ENCODE measurements at places on chromosomes 7 and 10. TPM values are rescaled to one million over a fixed set of nuclear protein-coding genes. Genes with fewer than 3 reads are reported as not detected.

DNA sequence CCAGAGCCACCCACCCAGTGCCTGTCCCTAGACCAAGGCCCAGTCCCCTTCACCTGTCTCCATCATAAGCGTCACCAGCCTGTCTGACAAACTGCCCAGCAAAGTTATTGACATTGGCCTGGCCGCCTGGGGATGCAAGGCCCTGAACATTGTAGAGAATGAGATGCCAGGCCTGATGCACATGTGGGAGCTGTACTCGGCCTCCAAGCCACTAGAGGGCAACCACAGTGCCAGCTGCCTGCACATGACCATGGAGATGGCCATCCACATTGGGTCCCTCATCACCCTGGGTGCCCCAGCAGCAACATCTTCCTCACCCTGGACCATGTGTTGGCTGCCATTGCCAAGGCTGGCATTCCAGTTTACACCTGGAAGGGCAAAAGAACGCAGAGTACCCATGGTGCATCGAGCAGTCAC is 63.7 kb upstream of the ANTXRL start:
- peak; percentile 62 for DNase-seq

GRCh38 chr7:106177738-106178592 is 65.9 kb upstream of the SYPL1 start:
- no peak for DNase-seq

- DNase-seq, result no peak
Measured at GRCh38 chr10:125015356-125015944, 73.5 kb downstream of the ZRANB1 start.

Gene ACTL6B
- total RNA-seq, result not detected

DNA sequence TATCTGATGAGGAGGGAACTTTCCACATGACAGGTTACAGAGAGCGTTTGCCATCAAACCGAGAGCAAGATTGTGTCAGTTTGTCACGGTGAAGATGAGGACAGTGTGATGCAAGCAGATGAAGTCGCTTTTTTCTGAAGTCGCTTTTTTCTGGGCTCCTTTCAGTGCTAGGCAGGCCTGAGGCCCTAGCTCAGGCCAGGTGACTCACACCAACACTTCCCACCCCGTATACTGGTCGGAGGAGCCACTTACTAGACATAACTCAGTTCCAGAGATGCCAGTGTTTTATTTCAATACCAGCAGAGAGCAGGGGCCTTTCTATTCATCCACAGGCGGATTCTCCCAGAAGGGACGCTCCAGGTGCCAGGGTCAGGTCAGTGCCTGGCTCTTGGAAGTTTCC is 58.9 kb downstream of the SFMBT2 start:
- no peak for DNase-seq

- no peak for DNase-seq
Measured at GRCh38 chr10:44830022-44830421, 81.1 kb upstream of the TMEM72 start.

GRCh38 chr10:84907461-84908009 is 579.1 kb downstream of the CCSER2 start:
- DNase-seq, result no peak

Gene TMEM229A
- total RNA-seq, result not detected

Gene NOLC1
- 206 TPM for total RNA-seq

DNA sequence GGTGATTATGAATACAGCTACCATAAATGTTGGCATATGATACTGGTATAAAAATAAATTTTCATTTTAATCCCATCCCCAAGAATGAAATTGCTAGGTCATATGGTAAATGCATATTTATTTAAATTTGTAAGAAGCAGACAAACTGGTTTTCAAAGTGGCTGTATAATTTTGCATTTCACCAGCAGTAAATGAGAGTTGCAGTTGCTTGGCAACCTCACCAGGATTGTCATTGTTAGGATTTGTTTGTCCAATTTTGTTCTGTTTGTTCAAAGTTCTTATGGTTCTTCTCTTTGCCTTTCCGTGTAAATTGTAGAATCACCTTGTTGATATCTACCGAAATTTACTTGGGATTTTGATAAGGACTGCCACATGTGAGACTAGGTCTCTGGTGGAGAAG is 237.4 kb downstream of the OTUD1 start:
- no peak for DNase-seq

GRCh38 chr10:31947144-31947926 is 18.7 kb upstream of the ARHGAP12 start:
- no peak for DNase-seq

- DNase-seq, result no peak
Measured at GRCh38 chr10:69446650-69447151, 4.6 kb upstream of the TSPAN15 start.

Gene SEMA3E
- total RNA-seq, result not detected

Gene TMED4
- 71.6 TPM for total RNA-seq

Gene NODAL
- not detected for total RNA-seq

DNA sequence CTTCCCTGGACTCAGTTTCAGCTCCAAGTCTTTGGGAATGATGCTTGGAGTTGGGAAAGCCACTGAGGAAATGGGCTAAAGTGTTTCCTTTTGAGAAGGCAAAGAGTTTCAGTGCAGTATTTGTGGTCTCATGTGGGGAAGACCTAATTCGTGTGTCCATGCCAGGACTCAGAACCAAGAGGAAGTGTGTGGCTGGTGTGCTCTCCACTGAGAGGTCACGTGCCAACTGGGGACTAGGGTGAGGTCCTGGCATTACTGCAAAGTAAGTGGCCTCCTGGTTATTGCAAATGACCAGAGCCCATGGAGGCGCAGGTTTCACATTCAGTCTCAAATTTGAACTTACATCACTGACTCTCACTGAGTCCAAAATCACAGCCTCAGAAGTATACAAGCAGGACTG is 48.6 kb upstream of the ITPRID1 start:
- DNase-seq, result no peak

- no peak for DNase-seq
Measured at GRCh38 chr10:44723619-44724325, 187.4 kb upstream of the TMEM72 start.

GRCh38 chr10:91352760-91353159 is 57.4 kb upstream of the HECTD2 start:
- no peak for DNase-seq

DNA sequence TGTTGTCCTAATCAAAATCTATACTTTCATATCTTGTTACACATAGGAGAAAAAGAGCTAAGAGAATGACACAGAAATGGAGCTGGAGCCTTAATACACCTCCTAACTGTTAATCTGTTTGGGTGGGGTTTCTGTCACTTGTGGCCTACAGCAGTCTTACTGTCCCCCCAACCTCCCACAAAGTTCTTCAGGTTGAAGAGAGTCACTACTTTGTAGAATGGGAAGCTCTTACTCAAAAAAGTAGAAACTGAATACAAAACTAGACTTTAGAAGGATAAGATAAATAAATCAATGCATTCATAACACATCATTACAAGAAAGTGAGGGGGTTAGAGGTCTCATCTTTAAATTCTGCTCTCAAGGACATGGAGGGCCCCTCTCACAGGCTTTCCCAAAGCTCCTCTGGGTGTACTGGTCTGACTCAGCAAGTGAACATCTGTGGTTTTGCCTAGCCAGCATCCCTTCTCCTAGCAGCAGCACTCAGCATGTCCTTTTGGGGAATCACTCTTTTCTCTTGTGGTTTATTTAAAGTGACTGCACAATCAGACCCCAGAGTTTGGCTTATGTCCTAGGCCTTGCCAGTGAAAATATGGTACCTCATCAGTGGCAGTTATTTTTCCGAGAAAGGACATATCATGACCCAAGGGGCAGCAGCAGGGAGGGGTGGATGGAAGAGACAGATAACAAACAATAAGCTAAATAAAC is 2.0 kb upstream of the BLVRA start:
- DNase-seq, result peak; percentile 38

Gene TDRD1
- 0.21 TPM for total RNA-seq

- no peak for DNase-seq
Measured at GRCh38 chr10:27413831-27414348, 90.2 kb upstream of the RAB18 start.

Gene ANXA8
- total RNA-seq, result not detected

Gene COBL
- not detected for total RNA-seq

DNA sequence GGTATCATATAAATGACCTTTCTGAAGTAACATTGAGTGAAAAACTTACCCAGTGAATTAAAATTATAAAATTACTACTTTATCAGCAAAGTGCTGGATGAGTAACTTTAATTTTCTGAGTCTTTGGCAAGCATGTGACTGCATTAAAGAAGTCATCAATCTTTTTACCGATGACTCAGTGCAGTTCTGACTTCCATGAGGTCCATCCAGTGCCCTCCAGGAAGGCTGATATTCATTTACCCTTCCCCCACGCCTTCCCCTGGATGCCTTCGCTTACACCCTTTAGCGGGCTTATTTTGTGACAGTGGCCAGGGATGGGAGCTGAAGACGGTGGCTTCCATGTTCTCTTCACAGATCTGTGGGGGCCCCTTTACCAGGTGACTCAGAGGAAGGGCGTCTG is 572.9 kb upstream of the PFKP start:
- no peak for DNase-seq

GRCh38 chr10:110827410-110827809 is 44.3 kb upstream of the PDCD4 start:
- no peak for DNase-seq

DNA sequence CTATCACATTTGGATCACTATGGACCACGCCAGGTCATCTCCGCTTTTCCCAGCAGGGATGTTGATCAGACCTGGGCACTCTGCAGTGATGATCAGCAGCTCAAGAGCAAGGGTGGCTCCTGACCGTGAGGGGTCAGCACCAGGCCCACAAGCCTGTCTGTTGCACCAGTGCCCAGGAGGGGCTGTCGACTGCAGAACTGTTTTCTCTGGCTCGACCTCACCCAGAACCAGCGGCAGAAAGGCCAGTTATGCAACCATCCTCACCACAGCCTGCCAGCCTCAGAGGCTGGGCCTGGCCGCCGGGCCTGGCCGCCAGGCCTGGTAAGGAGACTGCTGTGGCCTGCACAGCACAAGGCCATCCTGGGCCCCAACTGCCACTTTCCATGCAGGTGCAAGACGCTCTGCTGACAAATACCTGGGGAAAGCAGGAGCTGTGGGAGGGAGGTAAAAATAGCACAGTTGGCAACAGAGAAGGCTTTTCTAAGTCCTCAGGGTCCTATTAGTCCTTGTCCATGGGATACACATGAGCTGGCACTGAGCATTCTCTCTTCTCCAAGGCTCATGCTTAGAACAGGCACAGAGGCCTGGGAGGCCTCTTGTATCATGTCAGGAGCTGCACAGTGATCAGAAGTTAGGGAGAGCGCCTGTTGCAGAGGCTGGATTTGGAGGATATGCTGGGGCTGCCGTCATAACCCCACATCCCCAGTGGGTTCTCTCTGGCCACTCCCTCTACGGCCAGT is 17.5 kb downstream of the KCNMA1 start:
- DNase-seq, result no peak

GRCh38 chr7:127587663-127588018 is 570 bp upstream of the ARF5 start:
- no peak for DNase-seq

DNA sequence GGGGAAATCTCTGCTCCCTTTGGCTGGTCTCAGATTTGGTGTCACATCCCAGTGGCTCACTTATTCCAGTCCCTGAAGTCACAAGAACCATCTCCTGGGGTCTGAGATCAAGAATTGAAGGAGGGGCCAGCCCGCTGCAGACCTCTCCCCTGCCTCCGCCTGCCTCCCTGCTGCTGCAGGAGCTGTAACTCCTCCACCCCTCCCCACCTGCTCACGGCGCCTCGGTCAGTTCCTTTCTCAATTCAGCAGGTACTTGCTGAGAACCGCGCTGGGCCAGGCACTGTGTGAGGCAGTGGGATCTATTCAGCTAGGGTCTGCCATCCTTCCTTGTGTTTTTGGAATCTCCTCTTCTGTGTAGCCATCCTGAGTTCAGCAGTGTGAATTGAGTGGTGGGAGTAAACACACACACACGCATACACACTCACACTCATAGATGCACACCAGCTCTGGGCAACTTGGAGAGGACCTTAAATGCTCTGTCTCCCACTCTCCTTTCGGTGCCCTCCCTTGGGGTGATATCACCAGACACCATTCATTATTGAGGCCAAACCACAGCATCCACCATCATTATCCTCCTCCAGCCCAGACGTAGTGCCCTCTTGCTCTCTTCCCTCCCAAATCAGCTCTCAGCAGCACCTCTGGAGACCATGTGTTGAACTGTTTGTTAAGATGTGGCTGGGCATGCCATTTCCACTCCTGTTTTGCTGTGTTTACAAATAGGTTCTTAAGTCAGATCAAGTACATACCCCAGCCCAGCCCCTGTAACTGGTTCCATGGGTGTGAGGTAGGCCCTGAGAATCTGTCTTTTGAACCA is 22.0 kb upstream of the ANKRD2 start:
- DNase-seq, result no peak

Gene GALNT17
- total RNA-seq, result not detected

Gene CCT6A
- 237 TPM for total RNA-seq

GRCh38 chr10:77877441-77878344 is 48.9 kb downstream of the DLG5 start:
- peak; percentile 36 for DNase-seq

All from activated CD4-positive, alpha-beta T cell treated with anti-CD3 and anti-CD28 coated beads for 36 hours (primary cell).